ENCODE measurements at places on chromosomes 4 and X.

DNA sequence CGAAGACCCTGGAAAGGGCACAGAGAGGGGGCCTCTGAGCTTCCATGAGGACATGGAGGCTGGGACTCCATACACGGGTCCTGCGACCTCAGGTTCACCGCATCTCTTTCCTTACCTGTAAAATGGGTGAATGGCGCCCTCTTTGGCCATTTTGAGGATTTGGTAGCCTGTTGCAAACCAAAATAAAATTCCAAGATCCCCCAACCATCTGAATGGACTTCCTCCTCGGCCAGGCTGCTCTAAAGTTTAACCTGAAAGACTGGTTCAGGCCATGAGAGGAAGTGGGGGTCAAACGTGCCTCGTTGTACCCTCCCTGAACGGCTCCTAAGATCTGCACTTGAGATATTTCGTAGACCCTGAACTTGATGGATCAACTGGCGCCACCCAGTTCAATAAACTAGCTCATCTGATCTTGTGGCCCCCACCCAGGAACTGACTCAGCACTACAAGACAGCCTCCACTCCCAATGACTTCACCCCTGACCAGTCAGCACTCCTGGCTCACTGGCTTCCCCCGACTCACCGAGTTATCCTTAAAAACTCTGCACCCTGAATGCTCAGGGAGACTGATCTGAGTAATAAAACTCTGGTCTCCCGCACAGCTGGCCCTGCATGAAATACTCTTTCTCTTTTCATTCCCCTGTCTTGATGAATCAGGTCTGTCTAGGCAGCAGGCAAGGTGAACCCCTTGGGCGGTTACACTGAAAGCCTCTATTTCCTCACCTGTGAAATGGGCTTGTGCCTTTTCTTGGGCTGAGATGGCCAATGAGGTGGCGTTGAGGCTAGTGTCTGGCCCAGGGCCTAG is 32.9 kb upstream of the GPR78 start:
- DNase-seq, result peak; percentile 93

DNA sequence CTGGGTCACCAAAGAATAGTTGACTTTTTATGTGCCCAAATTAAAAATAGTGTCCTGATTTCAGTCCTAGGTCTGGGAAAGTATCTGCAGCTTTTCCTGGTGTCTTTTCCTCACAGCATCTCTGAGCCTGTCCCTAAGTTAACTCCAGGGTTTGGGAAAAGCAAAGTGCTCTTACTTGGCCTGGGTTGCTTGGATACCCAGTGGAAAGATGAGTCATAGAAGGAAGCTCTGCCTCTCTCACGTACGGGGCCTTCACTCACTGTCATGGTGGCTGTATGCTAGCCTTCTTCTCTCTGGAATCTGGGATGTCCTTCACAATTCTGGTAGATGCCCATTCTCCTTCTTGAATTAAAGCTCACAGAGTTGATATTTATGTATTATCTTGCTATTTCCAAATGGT is 607.3 kb downstream of the ANKRD50 start:
- peak; percentile 31 for DNase-seq

- peak; percentile 18 for DNase-seq
Measured at GRCh38 chr4:73964862-73965611, 16.8 kb downstream of the PF4 start.

DNA sequence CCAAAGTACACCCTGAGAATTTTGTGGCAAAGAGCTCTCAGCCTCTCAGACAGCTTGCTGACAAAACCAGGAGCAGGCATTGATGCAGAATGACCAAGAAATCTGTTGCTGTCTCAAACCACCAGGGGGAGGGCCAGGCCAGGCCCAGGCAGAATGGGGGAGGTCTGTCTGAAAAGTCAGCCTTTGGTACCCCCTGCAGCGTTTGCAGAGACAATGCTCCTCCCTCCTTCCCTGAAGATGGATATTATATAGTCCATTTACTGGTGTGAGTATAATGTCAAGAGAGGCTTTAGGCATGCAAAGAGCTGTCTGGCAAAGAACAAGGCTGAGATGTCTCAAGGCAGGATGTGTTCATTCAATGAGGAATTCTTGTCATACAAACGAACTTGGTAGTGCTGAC is 52.9 kb upstream of the TRPC5OS start:
- DNase-seq, result peak; percentile 0

DNA sequence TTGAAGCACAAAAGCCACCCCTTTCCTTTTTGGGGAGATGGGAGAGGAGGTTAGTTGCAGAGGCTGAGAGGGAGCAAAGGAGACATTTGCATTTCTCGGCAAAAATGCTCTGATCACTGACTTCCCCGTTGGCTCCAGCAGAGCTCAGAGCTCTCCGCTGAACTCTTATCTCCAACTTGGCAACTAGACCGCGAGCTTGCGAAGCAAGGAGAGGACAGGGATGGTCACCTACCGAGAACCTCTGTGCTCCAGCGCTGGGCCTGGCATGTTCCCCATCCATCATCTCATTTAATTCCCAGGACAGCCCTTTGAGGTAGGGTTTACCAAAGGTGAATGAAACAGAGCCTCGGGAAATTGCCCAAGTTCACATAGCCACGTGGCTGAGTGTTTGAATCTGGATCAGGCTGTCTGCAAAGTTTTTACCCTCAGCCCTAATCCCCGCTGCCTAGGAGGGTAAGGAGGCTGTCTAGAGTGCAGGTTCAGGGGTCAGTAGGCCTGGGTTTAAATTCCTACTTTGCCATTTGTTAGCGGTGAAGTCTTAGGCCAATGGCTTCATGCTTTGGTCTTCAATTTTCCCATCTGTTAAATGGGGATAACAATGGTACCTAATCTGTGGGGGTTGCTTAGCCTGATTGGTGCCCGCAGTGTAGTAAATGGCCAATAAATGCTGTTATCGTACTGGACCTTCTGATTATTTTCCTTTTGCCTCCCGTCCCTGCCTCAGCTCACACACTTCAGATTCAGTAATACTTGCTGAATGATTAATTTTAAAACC is 3.8 kb upstream of the CITED1 start:
- no peak for DNase-seq

GRCh38 chr4:47104986-47105385 is 73.6 kb downstream of the GABRB1 start:
- peak; percentile 19 for DNase-seq

GRCh38 chrX:65871671-65872311 is 168.1 kb downstream of the VSIG4 start:
- peak; percentile 18 for DNase-seq

Measured in ELR (cell line).